ENCODE measurements at places on chromosomes 12 and 14.

DNA sequence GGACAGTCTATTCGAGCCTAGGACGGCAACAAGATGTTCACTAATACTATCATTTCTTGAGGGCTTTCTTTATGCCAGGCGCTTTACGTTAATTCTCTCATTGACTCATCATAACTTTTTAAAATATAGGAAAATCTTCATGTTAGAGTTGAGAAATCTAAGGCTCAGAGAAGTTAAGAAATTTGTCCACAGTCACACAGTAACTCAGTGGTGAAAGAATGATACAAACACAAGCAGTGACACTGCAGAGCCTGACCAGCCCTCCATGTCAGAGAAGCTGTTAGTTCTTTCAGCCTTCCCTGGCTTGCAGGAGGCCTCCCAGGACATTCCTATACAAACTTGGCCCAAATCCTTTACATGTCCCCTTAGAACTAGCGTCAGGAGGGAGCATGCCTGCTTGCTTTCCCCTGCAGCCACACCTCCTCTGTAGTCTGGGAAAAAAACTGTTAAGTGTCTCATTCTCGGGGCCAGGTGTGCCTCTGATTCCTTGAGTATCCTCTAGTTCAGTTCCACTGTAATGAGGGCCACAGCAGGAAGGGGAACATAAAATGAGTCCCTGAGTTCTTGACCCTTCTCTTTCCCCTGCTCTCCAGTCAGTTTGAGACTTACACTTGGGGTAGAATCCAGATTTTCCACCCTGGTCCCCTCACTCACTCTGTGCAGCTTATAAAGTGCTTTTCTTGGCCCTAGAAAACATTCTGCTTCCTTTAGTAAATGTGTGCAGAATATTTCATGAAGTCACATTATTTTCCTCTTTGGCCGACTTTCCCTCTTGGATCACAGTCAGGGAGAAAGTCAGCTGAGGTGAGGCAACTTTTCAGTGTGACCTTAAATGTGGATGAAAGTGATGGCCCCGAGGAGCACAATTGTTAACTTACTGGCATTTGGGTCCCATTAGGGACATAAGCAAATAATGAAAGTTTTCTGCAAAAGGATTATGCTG is 152.2 kb upstream of the HIF1A start:
- no peak for DNase-seq

DNA sequence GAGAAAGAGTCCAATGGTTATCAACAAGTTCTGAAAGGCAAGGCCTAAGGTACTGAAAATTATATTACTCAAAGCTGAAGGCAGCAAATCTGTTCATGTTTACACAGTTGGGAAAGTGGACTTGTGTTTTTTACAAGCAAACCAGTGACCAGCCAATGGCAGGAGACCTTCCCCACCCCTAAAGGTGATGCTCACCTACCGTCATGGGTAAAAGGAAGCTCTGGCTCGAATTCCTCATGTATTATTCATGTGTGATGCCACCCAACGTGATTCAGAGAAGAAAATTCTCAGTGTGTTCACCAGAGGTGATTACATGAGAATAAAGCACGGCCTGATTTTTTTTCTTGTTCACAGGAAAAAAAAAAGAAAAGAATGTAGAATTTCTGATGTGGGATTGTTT is 1161.2 kb upstream of the SEL1L start:
- no peak for DNase-seq

DNA sequence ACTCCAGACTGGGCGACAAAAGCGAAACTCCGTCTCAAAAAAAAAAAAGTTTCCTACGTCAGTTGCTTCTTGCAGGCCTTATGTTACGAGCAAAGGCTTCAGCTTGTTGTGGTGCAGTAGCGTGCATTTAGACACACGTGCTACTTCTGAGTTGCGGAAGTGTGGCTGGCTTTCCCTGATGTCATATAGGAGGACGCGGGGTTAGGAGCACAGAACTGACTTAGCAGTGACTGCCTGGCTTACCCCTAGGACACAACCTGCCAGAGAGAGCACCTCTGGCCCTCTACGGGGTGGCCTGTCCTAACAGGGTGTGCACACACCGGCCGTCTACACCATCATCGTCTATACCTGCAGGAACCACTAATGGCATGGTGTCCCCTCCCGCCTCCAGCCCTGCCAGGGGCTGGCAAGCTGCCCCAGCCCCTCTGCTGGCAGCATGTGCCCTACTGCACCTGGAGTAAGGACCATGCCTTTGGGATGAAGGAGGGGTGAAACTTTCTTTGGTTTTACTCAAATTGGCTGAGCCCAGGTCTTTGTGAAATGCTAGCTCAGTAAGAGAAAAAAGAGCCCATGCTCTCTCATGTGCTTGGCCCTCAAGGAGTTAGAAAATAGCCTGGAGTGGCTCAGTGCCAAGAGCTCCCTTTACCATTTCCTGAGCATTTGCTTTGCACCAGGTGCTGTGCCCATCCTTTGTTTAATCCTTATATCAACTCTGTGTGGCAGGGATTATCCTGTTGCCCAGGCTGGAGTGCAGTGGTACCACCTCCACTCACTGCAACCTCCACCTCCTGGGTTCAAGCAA is 1.7 kb upstream of the GPR68 start:
- no peak for DNase-seq

DNA sequence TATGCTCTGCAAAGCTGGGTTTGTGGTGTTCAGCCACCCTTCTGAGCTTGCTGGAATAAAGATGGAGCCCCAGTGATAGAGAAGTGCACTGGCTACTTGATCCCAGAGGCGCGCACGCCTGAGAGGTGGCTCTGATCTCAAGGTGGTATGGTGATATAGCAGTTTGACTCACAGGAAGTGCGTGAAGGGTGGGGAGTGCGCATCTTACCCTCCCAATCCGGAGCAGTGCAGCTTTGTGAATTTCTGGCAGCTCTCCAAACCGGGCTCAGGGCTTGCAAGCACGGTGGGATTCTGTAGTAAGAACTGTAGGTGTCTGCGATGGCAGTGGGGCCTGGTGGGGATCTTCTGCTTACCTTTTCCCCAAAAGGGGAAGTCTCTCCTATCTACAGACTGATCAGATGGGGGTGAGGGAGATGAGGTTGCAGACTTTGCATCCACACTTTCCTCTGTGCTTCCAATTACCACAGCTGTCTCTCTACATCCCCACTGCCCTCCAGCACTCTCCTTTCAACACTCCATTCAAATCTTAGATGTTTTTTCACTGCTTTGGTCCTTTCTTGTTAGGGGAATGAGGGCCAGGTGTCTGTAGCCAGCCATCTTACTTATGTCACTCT is 197.4 kb upstream of the SLC38A2 start:
- DNase-seq: no peak

- DNase-seq: no peak
These were observed 161.5 kb upstream of the VASH1 start for GRCh38 chr14:76599559-76600287.

GRCh38 chr12:69835081-69835480 is 10.1 kb downstream of the MYRFL start:
- no peak for DNase-seq

DNA sequence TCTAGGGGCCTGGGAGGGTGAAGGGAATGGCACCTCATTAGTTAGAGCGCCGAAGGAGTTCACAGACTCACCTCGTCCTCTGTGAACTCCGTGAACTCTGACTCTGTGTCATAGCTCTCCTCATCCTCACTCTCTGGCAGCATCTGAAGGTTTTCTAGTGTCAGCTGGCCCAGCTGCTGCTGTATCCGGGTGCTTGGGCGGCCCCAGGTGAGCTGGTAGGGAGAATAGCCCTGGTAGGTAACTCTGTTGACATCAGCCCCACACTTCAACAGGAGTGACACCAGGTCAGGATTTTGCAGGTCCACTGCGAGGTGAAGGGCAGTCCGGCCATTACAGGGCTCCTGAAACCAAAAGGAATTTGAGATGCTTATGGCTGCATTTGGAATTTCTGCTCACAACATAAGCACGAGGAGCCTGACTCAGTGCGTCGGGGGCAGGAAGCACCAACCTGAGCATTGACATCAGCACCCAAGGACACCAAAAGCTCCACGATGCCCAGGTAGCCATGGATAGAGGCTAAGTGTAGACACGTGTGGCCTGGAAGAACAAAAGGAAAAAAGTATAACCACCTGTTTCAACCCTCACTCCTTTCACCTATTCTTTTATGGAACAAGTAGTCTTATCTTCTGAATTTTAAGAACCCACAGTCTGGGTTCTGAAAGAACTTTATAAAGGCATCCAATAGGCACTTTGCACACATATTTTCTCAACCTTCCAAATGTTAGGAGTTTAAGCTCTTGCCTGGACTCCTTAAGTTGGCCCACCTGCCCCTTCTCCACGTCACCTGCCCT is 2.0 kb downstream of the NFKBIA start:
- DNase-seq: no peak

DNA sequence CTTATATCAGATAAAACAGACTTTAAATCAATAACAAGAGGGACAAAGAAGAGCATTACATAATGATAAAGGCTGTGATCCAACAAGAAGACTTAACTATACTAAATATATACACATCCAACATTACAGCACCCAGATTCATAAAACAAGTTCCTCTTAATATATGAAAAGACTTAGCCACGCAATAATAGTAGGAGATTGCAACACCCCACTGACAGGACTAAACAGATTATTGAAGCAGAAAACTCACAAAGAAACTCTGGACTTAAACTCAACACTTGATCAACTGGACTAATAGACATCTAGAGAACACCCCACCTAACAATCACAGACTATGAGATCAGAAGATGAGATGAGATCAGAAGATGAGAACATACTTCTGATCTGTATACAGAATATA is 5.7 kb upstream of the CLEC14A start:
- DNase-seq: no peak

- DNase-seq: no peak
These were observed 126.4 kb downstream of the CCER1 start for GRCh38 chr12:90828621-90829020.

DNA sequence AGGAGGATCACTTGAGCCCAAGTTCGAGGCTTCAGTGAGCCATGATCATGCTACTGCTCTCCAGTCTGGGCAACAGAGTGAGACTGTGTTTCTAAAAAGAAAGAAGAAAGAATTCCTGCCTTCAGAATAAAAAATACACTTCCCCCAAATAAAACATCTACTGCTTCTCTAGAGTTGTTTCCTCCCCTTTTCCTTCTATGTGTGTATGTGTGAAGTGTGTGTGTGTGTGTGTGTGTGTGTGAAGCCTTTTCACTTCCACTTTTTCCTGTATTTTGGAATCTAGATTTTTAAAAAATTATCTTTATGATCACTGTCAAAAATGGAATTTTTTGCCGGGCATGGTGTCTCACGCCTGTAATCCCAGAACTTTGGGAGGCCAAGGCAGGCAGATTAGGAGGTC is 12.6 kb upstream of the SNX6 start:
- DNase-seq: no peak

- no peak for DNase-seq
These were observed 15.3 kb upstream of the STYK1 start for GRCh38 chr12:10689146-10689545.

GRCh38 chr14:75562089-75562488 is 16.3 kb upstream of the FLVCR2 start:
- no peak for DNase-seq

DNA sequence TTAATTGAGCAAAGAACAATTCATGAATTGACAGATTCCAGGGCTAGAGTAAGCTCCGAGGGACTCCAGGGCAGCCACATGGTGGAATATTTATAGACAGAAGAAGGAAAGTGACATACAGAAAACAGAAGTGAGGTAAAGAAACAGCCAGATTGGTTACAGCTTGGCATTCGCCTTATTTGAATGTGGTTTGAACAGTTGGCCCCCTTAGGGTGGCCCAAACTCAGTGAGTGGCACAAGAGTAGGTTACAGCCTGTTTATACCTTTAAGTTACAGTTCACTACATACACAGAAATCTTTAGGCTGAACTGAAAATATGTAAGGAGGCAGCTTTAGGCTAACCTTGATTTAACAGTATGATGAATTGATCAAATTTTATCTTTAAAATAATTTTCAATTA is 174.5 kb upstream of the CNOT2 start:
- no peak for DNase-seq

GRCh38 chr12:70248876-70249275 is 5.6 kb downstream of the CNOT2 start:
- DNase-seq: no peak

- DNase-seq: no peak
These were observed 82.8 kb downstream of the B4GALNT3 start for GRCh38 chr12:542395-543113.

DNA sequence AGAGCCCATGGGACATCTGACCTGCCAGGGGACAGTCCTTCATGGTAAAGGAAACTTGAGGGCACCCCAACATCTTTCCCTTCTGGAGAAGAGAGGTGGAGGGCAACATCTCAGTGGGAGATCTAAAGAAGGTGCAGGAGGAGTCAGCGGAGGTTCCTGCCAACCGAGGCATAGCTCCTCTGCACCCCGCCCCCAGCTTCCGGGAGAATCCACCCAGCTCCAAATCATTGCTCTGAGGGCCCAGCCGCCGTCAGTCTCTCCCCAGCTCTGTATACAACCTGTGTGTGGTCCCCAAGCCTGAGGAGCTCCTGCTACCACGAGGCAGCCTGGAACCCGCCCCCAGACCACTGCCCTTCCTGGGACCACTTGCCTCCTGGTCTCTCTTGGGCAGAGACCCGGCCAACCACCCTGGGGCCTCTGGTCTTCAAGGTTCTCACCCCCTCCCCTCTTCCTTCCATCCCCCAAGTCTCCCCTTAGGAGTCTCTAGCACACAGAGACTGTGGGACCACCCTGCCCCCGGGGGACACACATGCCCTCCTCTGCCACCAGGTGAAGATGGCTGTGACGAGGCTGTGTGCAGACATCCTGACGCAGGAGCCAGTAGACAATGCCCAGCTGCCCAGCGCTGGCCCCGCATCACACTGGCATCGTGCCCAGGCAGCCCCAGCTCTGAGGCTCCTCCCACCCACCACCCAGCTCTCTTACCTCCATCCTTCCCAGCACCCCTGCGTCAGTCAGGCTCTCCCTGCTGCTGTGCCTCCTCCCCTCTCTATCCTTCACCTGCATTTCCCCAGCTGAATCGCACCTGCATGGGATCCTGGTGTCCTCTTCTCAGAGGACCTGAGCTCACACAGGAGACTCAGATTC is 13.0 kb upstream of the NUDT14 start:
- no peak for DNase-seq

- DNase-seq: no peak
These were observed 150.1 kb downstream of the TSPAN9 start for GRCh38 chr12:3227076-3227975.

- no peak for DNase-seq
These were observed 1.8 kb upstream of the GLIPR1L2 start for GRCh38 chr12:75389061-75389460.

DNA sequence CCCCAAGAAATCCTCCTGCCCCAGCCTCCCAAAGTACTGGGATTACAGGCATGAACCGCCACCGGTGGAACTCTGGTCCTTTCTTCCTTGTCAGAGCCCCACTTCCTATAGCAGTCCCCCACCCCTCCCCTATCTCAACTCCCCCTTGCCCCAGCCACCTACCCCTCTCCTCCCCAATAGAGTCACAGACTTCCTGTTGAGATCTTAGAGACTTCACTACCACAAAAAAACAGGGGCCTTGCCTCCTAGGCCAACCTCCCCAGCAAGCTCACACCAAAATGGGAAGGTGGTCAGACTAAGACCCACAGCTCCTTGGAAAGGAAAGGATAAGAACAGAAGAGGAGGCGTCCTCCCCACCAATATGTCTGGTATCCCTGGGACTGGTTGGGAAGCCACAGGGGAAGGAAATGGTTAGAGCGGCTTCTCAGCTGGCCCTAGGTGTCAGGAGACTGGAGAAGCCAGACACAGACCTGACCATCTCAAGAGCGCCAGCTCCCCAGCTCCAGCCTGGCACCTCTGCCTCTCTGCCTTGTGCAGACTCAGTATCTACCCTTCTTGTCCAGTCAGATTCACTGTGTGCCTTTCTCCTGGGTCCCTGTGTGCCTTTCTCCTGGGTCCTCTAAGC is 8.5 kb downstream of the ITGB7 start:
- no peak for DNase-seq

- DNase-seq: no peak
These were observed 171.8 kb upstream of the CPNE8 start for GRCh38 chr12:39077226-39077625.

- no peak for DNase-seq
These were observed 34.3 kb downstream of the KICS2 start for GRCh38 chr12:64187794-64188193.
